Muscle of leg (tissue), 16 donors: ENCODE measurements at places on chromosomes 7 and 10.

GRCh38 chr10:48804740-48805182 lies 120.1 kb downstream of the WDFY4 start:
- DNase-seq = peak; percentile 79

DNA sequence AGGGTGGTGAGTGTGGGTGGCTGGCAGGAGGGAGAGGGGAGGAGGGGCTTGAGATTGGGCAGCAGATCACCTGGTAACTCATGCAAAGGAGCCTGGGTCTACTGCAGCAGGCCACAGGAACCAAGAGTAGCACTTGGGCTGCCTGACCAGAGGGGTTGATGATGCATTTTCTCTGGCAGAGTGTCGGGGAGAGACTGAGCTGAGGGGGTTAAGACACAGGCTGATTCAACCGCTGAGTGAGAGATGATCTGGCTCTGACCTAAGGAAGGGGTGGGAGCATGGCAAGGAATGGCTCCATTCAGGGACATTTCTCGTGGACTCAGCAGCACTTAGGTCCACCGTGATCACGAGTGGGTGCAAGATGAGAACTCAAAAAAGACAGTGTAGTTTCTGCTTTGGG lies 115.5 kb upstream of the STK17A start:
- DNase-seq = no peak

DNA sequence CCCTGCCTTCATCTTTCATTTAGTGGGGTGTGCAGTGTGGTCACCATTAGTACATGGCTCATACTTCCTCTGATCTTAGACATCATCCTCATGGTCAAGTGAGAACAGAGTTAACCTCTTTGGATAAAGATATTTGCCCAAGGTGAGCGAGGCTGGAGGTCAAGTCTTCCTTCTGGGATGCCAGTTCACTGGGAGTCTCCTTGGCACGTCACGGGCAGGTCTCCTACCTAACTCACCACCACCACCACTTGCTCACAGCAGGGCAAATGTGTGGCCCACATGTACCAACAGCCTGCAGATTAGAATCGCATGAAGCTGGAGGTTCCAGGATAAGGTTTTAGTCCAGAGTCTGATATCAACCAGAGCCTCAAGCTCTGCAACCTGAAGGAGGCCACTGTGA lies 164.6 kb downstream of the USP6NL start:
- no peak for DNase-seq

DNA sequence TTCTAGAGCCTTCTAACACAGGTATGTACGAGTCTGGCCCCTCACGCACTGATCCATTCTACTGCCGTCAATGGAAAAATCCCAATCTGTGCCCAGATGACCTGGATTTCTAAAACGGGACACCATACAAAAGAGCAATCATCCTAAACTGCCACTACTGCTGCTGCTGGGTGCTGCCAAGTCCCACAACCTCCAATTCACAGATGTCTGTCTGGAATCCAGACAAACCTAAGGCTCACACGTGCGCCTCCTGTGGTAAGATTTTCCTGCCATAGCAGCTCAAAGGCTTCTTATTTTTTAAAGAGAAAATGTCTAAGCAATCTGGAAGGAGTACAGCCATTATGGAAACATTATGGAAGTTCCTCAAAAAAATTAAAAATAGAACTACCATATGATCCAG lies 40.9 kb downstream of the JCAD start:
- DNase-seq = peak; percentile 86

GRCh38 chr7:91083855-91084644 lies 180.2 kb upstream of the FZD1 start:
- peak; percentile 36 for DNase-seq

DNA sequence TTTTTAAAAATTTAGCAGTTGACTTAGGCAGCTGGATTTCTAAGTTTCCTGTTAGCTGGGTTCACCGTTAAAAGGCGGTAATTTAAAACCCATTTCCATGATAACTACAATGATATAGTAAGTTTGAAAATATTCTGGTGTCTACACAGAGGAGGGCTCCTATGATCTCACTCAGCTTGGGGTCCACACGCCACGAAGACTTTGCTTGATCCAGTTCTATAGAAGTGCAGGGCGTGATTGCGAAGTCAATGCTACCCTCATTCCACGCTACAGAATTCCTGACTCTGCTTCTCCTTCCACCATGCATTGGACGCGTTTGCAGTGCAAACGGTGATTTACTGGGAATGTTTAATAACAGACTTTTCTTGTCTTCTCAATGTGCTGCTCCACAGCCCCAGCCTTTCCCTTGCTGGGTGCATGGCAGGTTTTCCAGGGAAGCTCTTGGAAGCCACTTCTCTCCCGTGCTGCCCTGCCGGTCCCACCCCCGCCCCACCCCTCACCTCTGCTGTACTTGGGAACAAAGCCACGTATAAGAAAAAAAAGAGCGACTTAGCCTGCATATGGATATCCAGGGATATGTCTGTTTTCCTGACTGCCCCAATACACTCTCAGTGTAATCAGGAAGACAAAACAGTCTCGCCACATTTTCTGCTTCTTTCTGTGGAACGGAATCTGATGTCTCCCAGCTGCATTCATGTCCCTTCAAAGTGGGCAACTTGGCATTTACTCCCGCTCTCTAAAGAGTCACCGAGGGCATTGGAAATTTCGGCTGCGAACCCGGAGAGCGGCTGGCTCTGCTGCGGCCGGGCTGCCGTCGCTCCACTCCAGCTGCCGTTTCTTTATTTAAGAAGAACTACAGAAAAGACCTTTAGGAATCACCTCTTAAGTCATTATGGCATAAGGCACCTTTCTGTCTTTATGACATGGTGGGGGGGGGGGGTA lies 434.4 kb upstream of the MGMT start:
- DNase-seq = peak; percentile 68

DNA sequence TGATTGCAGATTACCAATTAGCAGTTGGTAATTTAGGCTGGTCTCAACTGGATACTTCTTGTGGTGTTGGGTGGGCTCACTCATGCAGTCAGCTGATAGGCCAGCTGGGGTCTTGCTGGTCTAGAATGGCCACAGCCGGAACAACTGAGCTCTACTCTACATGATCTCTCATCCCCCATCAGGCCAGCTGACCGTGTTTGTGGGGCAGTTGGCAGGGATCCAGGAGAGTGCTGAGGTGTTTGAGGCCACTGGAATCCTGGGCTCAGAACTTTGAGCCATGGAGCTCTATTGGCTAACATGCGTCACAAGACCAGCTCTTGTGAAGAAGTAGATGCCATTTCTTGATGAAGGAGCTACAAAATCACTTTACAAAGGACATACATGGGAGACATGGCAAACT lies 242.4 kb downstream of the GFRA1 start:
- no peak for DNase-seq

DNA sequence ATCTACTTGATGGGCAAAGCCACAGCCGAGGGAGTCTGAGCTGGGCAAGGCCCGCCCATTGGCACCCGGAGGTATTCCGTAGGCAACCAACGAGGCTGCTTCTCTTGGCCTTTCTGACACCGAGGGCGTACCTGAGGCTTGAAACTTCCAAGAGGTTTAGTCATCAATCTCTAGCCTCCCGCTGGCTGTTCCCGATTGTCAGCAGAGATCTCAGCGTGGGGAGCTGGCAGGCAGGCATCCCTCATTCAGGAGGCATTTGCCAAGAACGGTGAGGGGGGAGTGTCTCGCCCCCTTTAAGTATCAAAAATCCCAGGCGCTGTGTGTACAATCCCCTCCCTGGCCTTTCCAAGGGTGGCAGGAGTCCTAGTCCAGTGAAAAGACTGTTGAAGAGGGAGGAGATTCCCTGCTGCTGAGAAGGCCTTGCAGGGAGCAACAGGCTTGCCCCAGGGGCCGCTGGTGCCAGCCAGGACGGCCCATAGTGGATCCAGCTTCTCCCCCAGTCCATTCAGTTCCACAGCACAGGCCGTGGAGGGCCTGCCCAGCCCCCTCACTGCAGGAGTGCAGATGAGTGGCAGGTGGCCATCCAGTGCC lies 39.7 kb downstream of the OAT start:
- peak; percentile 38 for DNase-seq

DNA sequence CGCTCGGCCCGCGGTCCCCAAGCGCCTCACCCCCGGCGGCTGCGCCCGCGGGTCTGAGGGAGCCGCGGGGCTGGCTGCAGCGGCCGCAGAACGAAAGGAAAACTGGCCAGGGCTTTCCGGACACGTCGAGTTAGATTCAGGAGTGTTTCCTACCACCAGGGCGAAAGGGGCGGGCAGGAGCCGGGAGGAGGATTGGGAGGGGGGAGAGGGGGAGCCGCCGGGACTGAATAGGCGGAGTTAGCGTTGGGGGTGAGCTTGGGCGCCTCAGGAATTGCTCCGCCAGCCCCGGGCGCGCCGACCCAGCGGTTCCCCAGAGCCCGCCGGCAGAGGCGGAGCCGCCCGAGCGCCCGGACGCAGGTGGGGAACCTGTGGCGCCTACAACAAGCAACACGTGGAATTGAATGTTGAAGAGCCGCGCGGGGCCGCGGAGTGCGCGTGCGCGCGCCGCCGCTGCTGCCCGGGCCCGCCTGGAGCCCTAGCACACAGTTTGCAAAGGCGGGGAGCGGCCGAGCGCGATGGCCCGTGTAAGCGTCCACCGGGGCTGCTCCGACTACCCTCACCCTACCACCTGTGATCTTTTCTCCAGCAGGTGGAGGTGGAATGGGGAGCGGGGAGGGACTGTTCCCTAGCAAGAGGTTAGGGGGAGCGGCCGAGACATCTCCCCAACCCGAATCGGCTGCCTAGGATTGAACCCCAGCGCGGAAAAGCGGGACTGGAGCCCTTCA lies at the start of gene CADPS2:
Gene CADPS2 (minus strand): TSS at position 104 of the 725 bp plus-strand sequence. CDS start 123 bp downstream, outside the sequence.
- peak; percentile 91 for DNase-seq

GRCh38 chr10:102645741-102646609 lies 1.7 kb downstream of the TRIM8 start:
- peak; percentile 98 for DNase-seq

DNA sequence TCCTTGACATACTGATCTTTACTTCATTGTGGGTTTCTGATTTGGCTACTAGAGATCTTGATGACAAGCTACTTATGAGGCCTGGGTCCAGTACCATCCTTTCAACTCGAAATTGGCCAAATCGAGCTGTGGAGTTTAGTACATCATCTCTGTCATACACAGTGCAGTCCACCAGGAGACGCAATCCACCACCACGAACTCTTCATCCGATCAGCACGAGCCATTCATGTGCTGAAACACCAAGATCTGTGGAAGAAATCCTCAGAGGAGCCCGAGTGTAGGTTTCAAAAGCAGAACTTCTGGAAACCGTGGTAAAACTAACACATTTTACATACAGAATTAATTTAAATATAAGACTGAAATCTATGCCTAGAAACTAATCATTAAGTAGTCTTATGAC lies 14.2 kb downstream of the DNAJC9 start:
- no peak for DNase-seq

DNA sequence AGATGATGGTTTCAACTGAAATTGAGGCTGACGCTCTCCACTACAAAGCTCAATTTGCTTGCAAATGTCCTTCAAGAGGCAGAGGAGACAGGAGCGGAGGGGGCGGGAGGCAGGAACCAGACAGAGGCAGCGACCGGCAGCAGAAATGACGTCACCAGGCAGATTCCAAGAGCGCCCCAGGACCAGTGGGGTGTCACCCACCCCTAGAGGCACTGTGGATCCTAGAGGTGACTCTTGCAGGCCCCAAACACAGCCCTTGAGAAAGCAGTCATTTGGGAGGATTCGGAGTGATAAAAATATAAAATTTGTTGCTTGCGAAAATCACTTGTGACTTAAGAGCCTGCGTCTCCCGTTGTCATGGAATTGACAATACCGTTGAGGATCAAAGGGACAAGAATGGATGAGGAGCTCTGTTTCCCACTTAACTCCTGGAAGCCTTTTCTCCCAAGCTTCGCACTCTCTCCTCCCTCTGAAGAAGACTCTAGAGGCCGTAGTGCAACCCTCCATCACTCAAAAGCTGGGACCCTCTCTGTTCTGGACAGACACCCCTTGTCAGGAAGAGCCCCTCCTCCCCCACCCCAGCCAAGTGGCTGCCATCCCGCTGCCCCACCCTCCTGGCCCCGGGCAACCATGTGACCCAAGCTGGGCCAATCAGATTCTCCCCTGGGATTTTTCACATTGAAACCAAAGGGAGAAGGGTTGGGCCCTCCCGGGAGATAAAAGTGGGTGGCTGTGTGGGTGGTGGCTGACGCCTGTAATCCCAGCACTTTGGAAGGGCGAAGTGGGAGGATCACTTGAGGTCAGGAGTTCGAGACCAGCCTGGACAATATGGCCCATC lies 16.3 kb upstream of the SLC29A4 start:
- DNase-seq = no peak

GRCh38 chr7:23183279-23184012 lies 1.6 kb downstream of the NUP42 start:
- DNase-seq = no peak

DNA sequence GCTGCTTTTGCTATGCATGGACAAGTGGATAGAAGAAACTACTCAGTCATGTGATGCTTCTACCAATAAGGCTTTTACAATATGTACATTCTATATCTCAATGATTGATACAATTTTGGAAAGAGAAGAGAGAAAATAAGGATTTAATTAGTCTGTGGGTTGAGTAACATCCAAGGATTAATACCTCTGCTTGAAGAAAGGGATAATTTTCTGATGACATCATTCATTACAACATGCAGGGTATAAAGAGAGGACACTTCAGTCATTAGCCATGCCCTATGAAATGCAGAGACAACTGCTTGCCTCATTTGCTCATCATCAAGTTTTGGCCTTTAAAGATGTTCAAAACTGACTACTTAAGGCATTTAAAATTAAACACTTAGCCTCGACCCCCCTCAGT lies 237.3 kb downstream of the AHR start:
- DNase-seq = no peak

DNA sequence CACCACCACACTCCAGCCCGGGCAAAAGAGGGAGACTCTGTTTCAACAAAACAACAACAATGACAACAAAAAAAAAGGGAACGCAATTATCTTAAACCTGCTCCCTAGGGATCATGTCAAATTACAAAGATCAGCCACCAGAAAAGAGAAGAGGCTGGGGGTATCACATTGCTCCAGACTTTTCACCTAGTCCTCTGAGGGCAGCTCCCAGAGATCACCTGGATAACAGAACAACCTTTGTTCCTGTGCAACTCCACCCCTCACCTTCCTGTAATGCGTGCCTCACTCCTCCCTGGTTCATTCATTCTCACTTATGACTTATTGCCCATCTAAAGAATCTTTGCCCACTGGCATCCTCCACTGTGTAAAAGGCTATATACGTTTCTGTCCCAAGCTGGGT lies 31.8 kb downstream of the SVOPL start:
- no peak for DNase-seq

- no peak for DNase-seq
Observed at GRCh38 chr10:112723876-112724275, 226.2 kb upstream of the TCF7L2 start.

DNA sequence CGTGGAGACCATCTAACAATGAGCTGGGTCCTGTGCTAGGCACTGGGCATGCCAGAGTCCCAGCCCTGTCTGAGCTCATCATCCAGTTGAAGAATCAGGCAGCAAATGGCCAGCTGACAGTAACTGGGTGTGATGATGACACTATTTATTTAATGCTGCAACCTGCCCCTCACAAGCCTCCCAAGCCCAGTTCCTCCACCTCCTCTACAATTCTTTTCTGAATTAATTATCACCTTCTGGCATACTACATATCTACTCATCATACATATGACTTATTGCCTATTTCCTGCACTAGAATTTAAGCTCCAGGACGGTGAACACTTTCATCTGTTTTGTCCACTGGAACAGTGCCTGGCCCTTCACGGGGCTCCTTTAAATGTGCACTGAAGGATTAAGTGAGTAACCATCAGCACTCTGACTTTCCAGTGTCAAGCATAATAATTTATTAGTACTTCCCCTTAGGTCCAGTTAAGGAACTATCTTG lies 96.7 kb upstream of the LAMB4 start:
- DNase-seq = no peak
